ENCODE measurements at places on chromosomes 4 and X. TPM values are rescaled to one million over a fixed set of nuclear protein-coding genes. Genes with fewer than 3 reads are reported as not detected.

Gene FAM9C
- total RNA-seq = not detected

Gene SLC16A2
- total RNA-seq = 18.2 TPM

Gene PGAM4
- not detected for total RNA-seq

- DNase-seq = no peak
These were observed 7.6 kb downstream of the MED14 start for GRCh38 chrX:40727581-40728252.

Gene STATH
- not detected for total RNA-seq

Gene PPBP
- total RNA-seq = 10.9 TPM

Gene AKAP17A
- total RNA-seq = 48.5 TPM

DNA sequence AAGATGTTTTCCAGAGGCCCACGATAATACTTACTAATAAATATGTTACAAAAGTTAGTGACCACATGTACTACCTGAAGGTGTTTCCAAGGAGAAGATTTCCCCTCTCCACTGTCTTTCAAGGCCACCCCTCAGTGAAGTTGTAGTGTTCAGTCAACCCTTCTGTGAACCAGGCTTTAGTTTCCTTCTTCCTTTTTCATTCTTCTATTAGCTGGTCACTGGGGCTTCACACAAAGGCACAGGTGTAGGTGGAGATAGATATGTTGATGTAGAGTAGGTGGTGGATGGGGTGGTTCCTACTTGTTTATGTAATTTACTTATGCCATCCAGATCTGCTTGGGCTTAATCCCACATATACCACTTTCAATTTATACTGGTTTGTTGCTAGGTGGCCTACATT lies 43.3 kb upstream of the ADAM29 start:
- no peak for DNase-seq

Gene CNGA1
- total RNA-seq = 11.9 TPM

DNA sequence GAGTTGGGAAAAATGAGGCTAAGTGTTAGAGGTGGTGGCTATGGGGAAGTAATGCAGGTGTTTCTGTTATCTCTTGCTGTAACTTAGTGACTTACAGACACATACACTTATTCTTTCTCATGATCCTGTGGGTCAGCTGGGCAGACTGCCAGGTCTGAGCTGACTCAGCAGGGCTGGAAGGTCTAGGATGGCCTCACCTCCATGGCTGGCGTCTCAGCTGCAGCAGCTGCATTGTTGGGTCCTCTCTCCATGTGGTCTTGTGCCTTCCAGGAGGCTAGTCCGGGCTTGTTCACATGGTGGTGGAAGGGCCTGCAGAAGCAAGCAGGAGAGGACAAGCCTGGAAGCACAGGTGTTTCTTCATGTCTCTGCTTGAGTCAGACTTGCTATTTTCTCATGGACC lies 172.7 kb downstream of the NHS start:
- peak; percentile 69 for DNase-seq

Gene RTL5
- 16.2 TPM for total RNA-seq

GRCh38 chr4:68342134-68342533 lies 7.8 kb downstream of the YTHDC1 start:
- DNase-seq = no peak

GRCh38 chr4:24730256-24731001 lies 64.9 kb upstream of the SOD3 start:
- peak; percentile 66 for DNase-seq

DNA sequence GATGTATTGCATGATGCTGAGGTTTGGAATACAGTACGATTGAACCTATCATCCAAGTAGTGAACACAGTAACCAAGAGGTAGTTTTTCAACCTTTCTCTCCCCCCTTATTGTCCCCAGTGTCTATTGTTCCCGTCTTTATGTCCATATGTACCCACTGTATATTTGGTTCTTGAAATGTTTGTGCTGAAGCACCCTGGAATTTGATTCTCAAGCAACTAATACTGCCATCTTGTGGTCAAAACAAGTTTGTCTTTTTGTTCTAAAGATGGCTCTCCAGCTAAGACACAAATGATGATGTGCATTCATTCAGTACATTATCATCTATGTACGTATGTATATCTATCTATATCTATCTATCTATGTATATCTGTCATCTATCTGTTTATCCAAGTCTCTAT lies 33.5 kb upstream of the DCX start:
- no peak for DNase-seq
